Stimulated activated CD8-positive, alpha-beta memory T cell treated with anti-CD3 and anti-CD28 coated beads, Interleukin-4, amount 100 ng/mL, for 1 hour (primary cell): ENCODE measurements at places on chromosomes 13 and 19.

DNA sequence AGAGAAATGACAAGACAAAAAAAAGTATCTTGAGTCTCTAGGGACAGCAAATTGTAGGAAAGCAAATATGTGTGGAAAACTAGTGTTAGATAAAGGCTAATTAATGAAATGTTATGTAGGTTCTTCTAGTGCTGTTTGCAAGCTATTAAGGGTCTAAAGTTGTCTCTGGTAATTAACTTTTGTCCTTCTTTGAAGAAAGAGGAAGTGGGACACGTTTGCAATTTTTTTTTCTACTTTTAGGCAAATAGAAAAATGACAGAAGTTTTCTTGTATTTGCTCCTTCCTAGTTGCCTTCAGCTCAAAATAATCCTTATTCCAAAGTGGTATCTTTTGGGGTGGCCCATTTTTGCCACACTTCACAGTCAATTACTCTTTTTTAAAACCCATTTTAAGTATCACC is 1877.7 kb upstream of the PRR20A start:
- DNase-seq = no peak

DNA sequence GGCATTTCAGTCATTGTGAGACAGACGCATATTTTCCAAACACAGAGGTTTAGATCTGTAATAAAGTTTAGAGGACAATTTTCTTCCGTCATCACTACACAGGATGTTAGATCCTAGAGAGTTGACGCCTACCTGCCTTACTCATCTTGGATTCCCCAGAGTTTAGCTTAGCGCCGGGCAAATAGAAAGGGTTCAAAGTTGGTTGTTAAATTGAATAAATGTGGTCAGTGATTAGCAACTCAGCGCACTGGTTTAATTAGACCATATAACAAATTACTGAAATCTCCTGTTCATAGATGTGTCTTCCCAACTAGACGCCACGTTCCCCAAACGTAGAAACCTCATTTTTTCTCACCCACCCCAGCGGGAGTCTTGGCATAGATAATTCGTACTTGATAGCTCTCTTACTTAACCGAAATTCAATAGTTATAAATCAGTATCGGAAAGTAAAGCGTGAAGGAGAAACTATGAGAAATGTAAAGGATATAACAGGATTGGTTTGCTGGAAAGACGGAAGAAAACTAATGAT is 726 bp upstream of the UFM1 start:
- no peak for DNase-seq

DNA sequence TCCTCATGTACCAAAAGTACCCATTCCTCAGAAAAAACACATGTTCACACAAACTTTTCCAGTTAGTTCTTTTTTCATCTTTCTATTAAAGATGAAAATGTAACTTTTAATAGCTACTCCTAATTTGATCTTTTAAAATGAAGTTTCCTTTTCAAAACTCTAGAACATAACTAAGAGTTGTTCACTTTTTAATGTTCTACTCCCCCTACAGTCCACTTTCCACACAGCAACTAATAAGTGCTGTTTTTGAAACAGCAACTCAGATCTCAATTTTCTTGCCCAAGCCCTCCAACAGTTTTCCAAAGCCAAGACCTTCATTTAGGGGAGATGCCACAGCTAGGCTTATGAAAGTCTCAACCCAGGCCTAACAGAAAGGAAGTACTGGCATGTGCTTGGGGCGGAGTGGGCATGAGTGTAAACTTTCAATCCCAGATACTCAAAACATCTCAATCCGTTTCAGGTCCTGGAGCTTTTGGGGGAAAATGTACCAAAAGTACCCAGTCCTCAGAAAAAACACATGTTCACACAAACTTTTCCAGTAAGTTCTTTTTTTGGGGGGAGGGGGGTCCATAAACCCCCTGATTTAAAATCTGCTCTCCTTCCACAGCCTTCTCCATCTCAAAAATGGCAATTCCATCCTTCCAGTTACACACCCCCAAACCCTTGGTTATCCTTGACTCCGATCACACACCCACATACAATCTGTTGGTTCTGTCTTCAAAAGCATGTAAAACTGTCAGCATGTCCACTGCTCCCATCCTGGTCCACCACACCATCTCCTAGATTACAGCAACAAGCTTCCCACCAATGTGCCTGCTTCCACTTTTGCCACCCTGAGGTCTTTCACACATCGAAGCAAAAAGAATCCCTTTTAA is 2.0 kb downstream of the FBL start:
- no peak for DNase-seq

DNA sequence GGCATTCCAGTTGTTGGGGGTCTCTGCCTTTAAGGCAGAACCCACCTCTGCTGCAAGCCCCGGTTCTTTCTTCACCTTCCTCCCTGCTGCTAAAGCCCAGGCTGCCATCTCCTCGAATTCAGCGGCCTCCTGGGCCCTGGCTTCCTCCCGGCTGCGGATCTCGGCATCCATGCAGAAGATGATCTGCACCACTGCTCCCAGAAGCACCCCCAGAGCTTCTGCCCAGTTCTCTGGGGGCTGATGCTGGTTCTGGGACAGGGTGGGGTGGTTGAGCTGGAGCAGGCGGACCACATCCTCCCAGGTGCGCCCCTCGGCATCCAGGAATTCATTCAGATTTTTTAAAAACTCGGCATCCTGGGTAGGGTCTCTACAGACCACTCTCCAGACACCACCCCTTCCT is 987 bp downstream of the PNMA8A start:
- DNase-seq = no peak

DNA sequence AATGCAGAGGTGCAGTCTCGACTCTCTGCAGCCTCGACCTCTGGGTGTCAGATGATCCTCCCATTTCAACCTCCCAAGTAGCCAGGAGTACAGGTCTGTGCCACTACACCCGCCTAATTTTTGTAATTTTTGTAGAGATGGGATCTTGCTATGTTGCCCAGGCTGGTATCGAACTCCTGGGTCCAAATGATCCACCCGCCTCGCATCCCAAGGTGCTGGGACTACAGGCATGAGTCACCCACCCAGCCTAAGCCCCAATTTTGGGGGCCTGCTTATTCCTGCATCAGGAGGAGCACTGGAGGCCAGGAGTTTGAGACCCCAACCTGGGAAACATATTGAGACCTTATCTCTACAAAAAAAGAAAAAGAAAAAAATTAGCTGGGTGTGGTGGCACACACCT is 80.1 kb upstream of the ADGRE5 start:
- no peak for DNase-seq

DNA sequence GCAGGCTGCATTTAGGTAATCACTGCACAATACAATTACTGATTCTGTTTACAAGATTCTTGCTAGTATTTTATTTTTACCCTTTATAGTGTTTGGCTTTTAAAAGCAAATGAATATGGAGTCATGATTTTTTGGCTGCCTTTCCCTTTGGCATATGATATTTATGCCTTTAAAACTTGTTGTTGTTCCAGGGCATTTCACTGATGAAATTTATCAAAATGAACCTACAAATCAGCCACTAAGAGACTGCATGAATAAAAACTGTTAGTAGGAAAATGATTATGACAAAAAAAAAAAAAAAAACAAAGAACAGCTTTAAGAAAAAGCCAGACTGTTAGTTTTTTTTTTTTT is 2.6 kb downstream of the CPB2 start:
- no peak for DNase-seq

- no peak for DNase-seq
Observed at GRCh38 chr13:31846961-31847752, 107.8 kb downstream of the RXFP2 start.
